ENCODE measurements at places on chromosomes 2 and 18.

DNA sequence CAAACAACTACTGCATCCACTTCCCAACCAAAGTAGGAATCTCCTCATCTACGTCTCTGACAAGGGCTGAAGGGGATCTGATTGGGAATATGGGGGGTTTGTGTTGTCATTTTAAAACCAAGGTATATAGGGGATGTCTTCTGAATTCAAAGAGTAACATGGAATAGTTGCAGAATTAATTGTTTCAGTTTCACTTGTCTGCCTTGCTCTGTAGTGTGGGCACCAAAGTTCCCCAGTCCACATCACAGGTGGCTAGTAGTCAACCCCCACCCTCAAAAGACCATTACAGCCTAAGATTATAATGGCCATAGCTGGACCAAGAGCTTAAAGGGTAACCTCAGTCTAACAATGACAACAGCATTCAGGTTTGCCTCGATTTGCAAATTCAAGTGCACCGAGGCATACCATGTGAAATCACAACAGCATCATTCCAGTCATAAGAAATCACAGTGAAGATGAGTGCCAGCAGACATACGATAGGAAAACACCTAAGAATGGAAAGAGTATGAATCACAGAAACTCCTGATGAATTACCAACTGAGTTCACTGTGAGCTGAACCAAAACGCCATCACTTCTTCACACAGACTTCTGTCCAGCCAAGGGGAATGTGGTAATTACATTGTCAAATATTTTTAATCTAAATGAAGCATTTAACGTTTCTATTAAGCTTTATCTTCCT, 52.4 kb downstream of the MYO5B start:
- DNase-seq = no peak

- no peak for DNase-seq
These were observed 220.8 kb upstream of the GALNT5 start for GRCh38 chr2:157036726-157037125.

DNA sequence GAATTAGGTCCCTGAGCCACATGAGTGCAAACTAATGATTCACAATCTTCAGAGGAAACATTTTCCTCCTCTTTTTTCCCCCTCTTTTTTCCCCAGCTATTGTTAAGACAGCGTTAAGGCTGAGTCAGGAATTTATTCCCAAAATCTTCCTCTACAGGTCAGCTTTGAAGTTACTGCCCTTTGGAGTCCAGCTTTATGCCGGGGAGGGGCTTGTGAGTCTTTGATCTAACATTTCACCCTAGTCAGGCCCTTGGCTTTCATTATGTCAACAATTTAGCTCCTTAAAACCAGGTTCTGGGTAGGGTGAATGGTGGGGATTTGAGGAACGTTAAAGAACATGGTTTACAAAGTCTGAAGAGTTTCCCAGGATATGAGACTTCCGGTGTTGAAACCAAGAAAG, 91.0 kb upstream of the LYPD1 start:
- no peak for DNase-seq

- peak; percentile 69 for DNase-seq
These were observed 38.8 kb upstream of the BMP10 start for GRCh38 chr2:68909793-68910674.

DNA sequence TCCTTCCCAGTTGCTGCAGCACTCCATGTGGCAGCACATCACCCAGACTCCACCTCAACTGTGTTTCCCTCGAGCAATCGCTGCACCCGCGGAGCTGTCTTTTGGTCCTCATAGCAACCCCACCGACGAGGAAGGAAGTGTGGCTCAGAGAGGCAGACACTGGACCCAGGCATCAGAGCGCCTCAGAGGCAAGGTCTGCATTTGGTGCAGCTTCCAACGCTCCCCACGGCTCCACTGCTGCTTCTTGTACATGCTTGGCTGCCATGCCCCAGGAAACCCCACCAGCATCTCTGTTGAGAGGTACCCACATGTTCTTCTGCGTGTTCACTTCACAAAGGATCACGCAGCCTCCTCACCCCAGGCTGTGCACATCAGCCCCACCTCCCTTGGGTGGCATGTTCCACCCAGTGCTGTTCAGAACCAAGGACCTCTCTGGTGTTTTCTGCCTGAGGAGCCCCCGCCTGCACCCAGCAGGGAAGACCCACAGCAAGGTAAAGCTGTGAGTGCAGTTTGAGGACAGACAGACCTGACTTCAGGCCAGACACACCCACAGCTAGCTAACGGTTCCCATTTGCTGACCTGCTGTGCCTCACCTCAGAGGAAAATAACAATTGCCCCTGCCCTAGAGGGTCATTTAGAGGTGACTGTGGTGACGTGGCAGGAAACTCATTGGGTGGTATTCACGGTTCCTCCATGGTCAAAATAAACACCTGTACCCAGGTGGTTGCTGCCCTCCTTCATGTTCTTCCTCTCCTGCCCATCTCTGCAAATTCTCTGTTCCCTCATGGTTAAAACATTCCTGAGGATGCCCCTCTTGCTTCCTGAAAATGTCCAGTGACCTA, 326.3 kb upstream of the MYT1L start:
- no peak for DNase-seq

- no peak for DNase-seq
These were observed 131.2 kb downstream of the THADA start for GRCh38 chr2:43464590-43464989.

GRCh38 chr2:37721201-37721560, 49.7 kb upstream of the CDC42EP3 start:
- no peak for DNase-seq

DNA sequence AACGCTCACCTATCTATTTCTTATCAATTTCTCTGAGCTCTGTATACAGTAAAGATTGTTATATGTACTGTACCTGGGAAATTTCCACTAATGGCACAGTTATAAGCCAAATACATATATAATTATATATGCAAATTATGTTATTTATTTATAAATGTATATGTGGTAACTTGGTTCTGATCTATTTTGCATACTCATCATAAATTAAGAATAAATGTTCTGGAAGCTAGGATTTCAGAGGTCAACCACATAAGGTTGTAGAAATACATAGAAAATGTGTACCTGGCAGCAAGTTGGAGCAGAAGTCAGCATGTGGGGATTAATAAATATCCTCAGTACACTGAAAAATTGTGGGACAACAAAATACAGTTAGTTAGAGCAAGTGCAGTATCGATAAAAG, 353.7 kb upstream of the ZNF521 start:
- DNase-seq = no peak

DNA sequence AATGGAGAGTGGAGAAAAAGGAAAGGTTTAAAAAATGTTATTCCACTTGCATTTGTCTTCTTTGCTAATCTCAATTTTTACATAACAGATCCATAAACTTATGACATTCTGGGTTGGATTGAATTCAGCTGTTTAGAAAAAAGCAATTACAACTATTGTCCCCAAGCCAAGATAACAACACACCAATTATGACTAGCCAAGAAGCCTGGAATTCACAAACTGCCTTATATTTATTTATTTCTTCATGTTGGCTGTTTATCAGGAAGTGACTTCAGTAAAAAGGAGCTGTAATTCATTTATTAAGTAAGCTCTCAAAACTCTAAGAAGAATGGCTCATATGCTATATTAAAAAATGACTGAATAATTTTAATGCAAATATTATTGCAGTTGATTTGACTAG, 137.4 kb downstream of the CALCRL start:
- DNase-seq = no peak

DNA sequence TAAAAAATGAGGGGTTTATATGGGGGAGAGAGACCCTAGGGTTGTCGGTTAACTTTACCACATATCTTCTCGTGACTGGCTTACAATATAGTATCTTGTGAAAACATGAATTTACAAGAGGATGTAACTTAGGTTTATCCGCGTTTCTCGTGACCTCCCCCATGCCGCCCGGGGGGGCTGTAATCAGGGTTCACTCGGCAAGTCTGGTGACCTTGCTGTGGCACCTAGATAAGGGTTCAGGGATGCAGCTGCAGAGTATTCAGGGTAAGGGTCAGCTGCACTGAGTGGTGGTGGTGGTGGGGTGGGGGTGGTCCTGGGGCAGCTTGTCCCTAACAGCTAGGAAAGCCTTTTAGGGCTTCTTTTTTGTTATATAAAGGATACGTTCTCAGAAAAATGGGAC, 112.3 kb downstream of the LYPD1 start:
- DNase-seq = no peak

DNA sequence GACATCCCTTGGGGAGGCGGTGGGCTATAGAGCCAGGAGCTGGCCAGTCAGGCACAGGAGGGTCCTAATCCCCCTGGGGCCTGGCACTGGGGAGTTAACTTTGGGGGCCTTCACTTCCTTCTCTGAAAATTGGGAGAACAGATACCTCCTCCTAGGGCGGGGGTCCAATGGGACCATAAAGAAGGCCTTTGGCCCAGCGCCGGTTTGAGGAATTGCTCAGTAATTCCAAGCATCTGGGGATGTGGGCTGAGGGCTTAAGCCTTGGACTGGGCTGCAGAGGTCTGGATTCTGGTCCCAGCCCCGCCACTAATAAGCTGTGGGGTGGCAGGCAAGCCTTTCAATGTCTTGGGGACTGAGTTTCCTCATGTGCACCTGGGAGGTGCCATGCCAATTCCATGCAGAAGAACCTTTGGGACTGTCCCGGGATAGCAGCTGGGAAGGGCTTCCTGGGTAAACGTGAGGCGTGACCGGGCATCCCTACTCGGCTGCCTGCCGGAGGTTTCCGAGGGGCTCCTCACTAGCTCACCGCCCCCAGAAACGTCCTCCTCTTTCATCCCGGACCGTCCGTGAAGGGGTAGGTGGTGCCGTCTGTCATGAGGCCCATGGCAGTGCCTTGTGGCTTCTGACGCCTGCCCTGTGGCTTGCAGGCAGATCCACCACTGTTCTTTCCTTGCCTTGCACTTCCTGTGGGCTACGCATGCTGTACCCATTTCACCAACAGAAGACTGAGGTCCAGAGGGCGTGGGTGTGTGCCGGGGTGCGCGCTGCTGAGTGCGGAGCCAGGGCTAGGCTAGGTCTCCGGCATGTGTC, 67.4 kb upstream of the HPCAL1 start:
- DNase-seq = no peak

GRCh38 chr2:41830600-41830999, 217.2 kb upstream of the PKDCC start:
- DNase-seq = no peak

DNA sequence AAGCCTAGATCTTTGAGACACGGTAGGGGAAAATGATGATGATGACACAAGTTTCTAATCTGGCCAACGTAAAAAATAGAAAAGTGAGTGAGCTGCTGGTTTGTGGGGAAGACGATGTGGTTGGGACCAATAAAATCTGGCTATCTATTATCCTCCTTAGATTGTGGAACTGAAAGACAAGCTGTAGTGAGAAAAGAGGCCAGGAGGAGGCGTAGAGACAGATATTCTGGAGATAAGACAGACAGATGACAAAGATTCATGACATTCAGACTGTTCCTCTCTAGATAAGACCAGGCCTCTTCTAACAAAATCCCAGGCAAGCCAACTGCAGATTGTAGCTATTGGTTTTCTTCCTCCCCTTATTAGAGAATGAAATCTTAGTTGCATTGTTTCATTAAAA, 376.3 kb upstream of the UBE2E3 start:
- DNase-seq = no peak

DNA sequence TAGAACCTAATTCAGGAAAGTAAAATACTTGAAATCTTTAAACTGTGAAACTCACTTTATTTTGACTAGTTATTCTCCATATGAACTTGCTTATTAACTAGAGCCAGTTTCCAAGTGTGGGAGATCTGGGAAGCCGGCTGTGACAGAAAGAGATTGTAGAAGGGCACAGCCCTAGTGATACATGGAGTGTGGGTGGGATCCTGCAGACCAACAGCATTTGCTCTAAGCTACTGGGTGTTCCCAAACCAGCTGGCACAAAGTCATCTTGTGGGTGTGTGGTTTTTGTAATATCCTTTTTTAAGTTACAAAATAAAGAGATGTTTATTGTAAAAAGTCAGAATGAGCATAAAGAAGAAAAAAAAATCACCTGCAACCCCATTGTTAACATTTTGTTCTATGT, 3.4 kb downstream of the DUSP19 start:
- DNase-seq = no peak

DNA sequence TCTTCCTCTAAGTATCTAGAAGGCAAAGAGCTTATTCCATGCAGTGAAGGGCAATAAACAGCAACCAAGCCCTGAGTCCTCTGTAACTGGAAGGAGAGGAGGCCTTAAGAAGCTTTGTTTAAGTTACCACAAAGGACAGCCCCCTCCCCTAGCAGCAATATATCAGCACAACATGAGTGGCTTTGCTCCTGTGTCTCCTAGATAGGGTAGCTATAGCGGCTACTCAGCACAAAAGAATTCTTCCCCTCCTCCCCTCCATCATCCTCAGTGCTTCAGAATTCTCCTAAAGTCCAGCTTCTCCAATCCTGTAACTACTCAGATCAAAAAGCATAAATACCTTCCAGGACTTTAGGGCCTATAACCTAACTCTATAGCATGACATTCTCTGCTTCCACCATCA, 16.5 kb downstream of the SUMO1 start:
- no peak for DNase-seq

GRCh38 chr18:51151568-51152511, 45.6 kb downstream of the MEX3C start:
- peak; percentile 57 for DNase-seq

GRCh38 chr2:24238158-24238557, 63.3 kb downstream of the FAM228A start:
- no peak for DNase-seq

- no peak for DNase-seq
These were observed 9.3 kb upstream of the TBC1D8 start for GRCh38 chr2:101160454-101160853.

DNA sequence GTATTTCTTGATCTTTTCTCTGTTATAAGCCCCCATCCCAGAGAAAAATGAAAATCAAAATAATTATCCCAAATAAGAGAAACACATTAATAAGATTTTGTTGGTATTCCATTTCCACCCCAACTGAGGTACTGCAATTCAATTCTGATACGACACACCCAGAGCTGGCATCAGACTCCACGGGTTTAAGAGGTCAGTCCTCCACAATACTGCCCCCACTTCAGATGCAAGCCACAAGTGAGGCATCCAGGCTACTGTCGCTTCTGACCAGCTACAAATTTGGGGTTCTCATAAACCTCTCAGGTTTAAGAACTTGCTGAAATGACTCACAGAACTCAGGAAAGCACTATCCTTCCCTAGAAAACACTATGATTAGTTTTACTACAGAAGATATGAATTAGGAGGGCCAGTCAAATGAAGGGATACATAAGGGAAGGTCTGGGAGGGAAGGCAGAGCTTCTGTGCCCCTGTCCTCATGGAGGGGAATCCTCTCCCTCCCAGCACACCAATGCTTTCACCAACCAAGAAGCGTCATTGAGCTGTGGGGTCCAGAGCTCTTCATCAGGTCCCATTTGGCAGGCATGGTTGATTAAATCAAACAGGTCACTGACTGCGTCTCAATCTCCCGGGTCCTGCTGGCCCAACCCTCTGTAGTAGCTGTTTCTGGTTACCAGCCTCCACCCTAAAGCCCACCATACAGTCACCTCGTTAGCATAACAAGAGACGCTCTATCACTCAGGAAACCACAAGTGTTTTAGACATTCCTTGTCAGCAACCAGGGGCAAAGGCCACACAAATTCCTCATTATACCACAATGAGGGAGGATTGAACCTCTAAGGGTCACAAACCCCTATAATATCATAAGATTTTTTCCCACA, 46.2 kb downstream of the IWS1 start:
- DNase-seq = no peak

- no peak for DNase-seq
These were observed 688.6 kb downstream of the NRXN1 start for GRCh38 chr2:50343150-50343830.

GRCh38 chr2:185796758-185797157, 58.2 kb downstream of the FSIP2 start:
- no peak for DNase-seq

- DNase-seq = no peak
These were observed 9.0 kb downstream of the SETBP1 start for GRCh38 chr18:44689736-44690135.

Measured in stimulated activated naive CD8-positive, alpha-beta T cell treated with anti-CD3 and anti-CD28 coated beads, Interleukin-15, amount 100 ng/mL, for 72 hours (primary cell).